ENCODE measurements at places on chromosomes 1 and 21.

DNA sequence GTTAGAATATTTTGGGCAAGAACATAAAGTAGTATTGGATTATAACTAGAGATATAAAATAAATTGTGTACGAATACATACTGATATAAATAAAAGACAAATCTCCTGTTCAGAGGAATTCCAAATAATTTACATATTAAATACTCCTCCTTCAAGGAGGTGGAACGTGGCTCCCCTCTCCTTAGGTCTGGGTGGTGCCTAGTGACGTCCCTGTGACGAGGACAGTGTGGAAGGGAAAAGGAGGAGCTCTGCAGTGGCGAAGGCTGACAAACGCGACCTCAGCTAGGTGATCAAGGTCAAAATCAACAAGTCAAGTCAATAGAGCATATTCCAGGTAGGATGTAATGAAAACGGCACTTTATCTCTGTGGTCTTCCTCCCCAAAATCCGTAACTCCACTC, 310.0 kb downstream of the SMYD3 start:
- no peak for DNase-seq

DNA sequence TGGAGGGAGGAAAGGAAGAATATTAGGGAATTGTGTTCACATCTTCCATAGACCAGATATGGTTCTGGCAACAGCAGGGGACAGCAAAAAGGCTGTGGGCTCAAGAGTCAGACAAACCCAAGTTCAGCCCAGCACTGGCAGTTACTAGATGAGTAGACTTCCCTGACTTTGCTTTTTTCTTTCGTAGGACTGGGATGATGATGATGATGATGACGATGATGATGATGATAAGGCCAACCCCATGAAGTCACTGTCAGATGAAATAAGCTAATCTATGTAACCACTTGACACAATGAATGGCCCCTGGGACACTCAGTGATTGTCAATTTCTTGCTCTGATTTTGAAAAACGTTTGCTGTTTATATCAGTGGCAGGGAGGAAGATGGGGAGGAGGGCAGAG, 109.6 kb downstream of the TNR start:
- no peak for DNase-seq

GRCh38 chr1:159881622-159882526, 18.1 kb downstream of the CFAP45 start:
- DNase-seq = peak; percentile 96

- DNase-seq = no peak
Measured at GRCh38 chr1:193539731-193540459, 353.5 kb upstream of the B3GALT2 start.

GRCh38 chr1:51847294-51847920, 31.1 kb downstream of the NRDC start:
- no peak for DNase-seq

DNA sequence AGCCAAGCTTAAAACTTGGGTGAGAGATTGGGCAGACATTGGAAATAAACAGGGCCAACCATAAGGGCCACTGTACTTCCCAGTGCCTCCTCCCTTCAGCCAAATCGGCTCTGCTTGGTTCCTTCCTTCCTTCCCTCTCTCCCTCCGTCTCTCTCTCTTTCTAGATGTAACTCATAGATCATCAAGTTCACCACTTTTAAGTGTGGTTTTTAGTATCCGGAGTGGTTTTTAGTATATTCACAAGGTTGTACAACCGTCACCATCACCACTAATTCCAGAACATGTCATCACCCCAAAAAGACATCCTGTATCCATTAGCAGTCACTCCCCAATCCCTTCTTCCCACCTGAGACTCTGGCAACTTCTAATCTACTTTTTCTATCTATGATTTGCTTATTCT, 51.0 kb downstream of the MYSM1 start:
- no peak for DNase-seq

GRCh38 chr1:44798481-44799365, 1.5 kb upstream of the PLK3 start:
- no peak for DNase-seq

GRCh38 chr1:59522925-59523505, 226.1 kb downstream of the FGGY start:
- DNase-seq = no peak

GRCh38 chr1:75727571-75727970, 3.1 kb downstream of the ACADM start:
- no peak for DNase-seq

GRCh38 chr1:10903821-10904220, 107.4 kb upstream of the CASZ1 start:
- no peak for DNase-seq

DNA sequence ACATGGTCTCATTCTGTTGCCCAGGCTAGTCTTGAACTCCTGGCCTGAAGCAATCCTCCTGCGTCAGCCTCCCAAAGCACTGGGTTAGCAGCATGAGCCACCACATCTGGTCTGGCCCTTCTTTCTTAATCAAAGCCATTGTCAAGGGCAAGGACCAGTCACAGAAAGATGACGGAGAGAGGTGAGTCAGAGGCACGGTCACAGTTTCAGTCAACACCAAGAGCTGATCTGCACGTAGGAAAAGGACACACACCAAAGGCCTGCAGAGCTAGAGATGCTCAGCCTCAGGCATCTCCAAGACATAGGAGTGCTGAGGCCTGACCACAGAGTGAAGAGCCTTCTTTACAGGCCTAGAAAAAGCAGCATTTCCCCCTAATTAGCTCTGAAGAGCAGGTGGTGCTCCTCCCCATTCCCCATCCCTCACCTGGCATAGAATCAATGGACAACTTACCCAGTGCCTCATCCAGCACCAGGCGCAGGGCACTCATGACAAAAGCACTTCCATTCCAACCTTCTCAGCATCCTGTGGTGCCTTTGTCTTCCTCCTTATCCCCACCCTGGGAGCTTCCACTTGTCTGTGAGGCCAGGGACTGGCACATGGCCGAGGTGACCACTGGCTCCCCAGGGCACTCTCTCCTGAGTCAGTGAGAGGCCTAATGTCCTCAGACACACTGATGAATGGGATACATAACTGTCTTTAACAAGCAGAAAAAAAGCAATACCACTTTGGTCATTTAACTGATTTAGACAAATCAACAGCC, 139.8 kb downstream of the AJAP1 start:
- DNase-seq = no peak

GRCh38 chr1:179327679-179328078, 34.1 kb downstream of the SOAT1 start:
- DNase-seq = no peak

- no peak for DNase-seq
Measured at GRCh38 chr1:116374353-116375147, 1.5 kb downstream of the ATP1A1 start.

- no peak for DNase-seq
Measured at GRCh38 chr1:66733348-66734017, 18.8 kb upstream of the DYNLT5 start.

- DNase-seq = no peak
Measured at GRCh38 chr1:116763787-116764465, 9.7 kb downstream of the CD2 start.

DNA sequence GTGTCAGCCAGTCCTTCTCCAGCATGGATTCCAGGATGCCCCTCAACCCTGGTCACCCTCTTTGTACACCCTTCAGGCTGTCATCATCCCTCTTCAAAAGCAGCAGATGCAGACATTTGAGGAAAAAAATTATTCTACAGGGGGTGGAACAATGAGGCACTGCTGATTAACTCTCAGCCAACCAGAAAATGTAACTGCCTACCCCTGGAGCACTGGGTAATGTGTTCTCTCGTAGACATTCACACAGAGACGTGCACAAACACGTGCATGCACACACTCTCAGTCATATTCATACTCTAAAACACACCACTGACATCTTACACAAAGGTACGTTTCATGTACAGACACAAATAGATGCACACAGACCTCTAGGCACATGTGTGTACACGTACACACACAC, 175.4 kb downstream of the TRABD2B start:
- DNase-seq = no peak

GRCh38 chr21:29418813-29419212, 120.1 kb downstream of the BACH1 start:
- DNase-seq = no peak

DNA sequence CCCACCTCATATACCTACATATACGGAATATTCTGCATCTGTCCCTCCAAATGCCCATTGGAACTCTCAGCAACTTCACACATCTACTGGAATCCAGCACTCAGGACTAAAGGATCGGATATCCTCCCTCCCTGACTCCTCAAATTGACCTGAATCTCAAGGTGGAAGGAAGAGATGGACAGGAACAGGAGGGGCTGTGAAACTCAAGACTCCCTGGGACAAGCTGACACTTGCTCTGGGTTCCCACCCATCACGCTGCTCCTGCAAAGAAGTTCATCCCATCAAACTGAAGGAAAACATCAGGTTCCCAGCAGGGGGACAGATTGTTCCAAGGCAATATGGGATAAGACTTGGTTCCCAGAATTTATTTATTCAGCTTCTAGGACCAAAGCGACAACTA, 30.3 kb upstream of the TIAM1 start:
- DNase-seq = no peak

- DNase-seq = no peak
Measured at GRCh38 chr1:16980473-16981268, at the start of gene MFAP2. TSS of gene MFAP2 (minus strand) at chr1:16980620. CDS start at chr1:16978273, 2,347 bp downstream.

- no peak for DNase-seq
Measured at GRCh38 chr1:1092149-1092855, 18.2 kb upstream of the RNF223 start.

DNA sequence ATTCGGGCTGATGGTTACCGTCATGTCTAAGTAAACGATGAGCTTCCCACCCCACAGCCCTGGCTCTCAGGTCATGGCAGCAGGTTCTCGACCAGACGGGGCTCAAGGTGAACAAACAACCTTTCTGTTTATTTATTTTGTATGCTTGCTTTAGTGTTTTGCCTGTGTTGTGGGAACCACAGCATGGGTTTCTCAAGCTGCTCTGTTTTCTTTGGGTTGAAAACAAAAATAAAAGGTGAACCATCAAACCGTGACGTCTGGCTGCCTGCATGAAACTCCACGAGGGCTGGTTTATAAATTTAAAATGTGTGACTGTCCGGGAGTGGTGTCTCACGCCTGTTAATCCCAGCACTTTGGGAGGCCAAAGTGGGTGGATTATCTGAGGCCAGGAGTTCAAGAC, 28.0 kb downstream of the TMEM51 start:
- no peak for DNase-seq

DNA sequence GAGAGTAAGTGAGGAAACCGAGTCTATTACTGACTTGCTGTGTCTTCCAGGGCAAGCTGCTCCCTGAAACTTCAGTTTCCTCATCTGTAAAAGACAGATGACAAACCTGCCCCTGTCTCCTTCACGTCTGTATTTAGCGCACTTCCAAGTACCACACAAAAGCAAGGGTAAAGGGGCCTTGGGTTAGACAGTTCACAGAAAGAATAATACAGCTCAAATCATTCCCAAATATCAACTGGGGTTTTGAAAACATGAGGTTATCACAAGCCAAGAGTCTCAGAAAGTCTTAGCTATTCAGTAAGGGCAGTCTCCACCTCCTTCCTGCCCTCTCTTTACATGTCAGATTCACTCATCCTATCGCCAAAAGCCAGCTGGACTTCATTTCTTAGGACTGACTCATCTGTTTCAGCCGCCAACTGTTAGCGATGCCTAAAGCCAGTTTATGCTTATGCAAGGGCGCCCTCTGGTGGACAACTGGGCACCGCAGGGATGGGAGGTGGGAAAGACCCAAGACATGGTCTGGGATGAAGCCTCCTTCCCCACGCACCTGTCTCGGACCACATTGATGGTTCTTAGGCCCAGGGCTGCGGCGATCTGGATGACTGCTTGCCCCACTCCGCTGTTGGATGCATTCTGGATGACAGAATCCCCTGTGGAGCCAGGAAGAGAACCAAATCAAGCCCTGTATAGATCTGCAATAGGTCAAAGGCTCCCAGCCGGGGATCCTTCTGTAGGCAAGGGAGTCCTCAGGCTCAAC, 21.1 kb upstream of the SRSF4 start:
- DNase-seq = peak; percentile 98

DNA sequence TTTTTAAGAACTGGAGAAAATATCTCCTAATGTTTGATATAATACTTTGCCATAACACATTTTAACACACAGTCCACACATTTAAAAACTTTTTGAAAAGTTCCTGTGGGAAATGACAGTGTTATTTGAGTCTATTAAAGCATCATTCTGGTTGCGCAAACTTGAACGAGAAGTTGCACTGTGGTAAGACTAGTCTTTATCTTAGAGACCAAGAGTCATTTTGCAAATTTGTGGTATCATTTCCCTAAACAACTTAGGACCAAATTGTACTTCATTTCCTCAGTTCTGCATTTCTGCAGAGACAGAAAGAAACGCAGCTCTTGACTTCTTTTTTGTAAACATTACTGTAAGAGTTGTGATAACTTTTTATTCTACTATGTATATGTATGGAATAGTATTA, at the start of gene RGS18:
RGS18 (plus strand) TSS at position 282 of the 400 bp plus-strand sequence. CDS start 176 bp downstream, outside the sequence.
- DNase-seq = no peak

GRCh38 chr1:218259800-218260199, 25.3 kb upstream of the RRP15 start:
- DNase-seq = no peak

DNA sequence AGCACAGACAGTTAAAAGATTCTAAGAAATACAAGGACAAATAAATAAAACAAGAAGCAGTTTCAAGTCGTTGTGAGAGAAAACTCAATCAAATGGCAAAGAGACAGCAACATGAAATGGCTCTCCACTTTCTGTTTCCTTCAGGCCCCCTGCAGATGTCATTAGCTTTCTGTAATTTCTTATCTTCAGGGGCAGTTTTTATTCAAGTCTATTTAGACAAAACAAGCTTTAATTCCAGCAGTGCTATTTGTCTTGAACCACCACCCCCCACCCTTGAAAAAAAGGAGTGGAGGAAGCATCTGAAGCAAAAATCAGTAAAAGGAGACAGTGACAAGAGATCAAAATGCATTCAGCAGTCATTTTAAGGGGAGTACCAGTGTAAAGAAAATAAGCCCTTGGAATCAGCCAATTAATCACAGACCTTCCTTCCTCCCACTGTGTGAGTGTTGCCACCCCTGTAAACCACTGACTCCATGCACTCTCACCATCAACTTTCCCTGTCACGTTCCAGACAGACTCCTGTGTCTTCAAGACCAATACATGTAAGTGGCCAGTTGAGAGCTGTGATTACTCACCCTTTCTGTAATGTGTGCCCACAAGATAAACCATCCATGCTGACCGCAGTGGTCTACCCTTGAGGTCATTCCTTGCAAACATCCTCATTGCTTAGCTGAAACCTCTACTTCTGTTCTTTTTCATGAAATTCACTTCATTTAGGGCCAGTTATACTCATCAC, 136.1 kb upstream of the HOOK1 start:
- DNase-seq = peak; percentile 98

GRCh38 chr1:183019860-183020259, 3.4 kb upstream of the LAMC1 start:
- DNase-seq = no peak

DNA sequence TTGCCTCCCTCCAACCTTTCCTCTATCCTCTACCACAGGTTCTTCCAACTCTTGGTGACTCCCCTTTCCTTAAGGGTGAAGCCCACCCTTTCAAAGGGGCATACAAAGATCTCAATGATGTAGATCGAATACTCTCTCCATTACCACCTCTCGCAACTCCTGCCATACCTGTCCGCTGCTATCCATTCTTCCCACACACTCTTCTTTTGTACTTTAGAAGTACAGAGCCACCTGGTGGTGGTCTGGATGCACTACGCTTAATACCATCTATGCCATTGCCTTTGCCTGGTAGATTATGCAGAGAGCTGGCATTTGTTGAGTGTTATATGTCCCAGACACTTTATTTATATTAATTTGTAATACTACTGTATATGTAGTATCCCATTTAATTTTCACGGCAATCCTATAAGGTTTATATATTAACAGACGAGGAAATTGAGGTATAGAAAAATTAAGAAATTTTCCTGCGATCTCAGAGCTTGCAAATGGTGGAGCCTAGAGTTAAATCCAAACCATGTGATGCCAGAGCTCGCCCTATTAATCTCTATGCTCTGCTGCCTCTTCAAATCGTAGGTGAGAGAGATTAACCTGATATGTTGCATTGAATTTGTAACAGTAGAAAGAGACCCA, 22.9 kb downstream of the TSHB start:
- DNase-seq = no peak

Measured in non-pigmented ciliary epithelial cell (primary cell).